ENCODE measurements at places on chromosomes 16 and 17.

DNA sequence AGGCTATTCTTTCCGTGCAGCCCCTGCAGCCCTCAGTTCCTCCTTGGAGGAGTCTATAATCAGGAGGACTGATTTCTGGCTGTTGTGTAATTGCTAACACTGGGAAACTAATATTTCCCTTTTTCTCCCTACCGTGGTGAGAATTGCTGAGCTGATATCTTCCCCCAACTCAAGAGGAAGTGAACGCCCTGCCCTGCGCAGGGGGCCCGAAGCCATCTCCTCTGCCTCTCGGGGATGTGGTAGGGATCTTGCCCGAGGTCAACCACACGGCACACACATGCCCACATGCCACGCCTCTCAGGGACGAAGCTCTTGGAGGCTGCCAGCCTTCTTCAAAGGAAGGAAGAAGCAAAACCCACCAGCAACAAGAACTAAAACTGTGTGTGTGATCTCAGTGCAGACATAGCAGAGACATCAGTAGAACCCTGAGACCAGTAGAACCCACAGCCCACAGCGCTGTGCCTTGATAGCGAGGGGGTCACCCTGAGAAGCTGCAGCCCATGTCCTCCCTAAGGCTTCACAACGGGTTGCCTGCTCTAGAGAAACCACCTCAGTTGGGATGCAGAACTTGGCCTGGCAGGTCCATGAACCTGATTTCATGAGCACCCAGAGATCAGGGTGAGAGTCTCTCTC lies 8.9 kb upstream of the ULK2 start:
- peak; percentile 73 for DNase-seq

GRCh38 chr16:67846063-67846319 lies 742 bp upstream of the NUTF2 start:
- DNase-seq: no peak

- peak; percentile 34 for DNase-seq
Measured at GRCh38 chr17:39530513-39530912, 69.2 kb downstream of the CDK12 start.

DNA sequence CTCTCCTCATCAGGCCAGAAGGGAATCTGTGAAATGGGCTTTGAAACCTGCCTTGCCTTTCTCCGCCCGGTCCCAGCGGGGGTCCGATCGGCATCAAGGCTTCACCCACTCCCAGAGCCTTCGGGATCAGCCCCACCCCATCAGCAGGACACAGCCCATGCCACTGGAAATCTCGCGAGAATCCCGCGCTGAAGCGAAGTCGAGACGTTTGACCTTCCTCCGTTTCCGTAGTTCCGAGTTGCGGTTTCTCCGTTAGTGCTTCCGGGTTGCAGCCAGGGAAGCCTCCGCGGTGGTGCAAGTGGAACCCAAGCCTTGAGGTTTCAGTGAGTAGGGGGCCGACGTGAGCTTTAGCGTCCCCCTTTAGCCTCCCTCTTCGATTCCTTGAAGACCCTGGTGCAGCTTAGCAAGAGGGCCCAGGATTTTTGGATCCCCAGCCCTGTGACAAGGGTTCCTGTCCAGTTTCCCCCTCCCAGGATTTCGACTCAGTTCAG lies at the start of gene COASY:
Gene COASY, plus strand, starts transcription at position 252 of the 491 bp plus-strand sequence. CDS start 475 bp downstream, outside the sequence.
- DNase-seq: peak; percentile 96

- DNase-seq: peak; percentile 71
Measured at GRCh38 chr16:68265078-68265920, 973 bp downstream of the SLC7A6 start.

- DNase-seq: no peak
Measured at GRCh38 chr17:81234940-81235821, 3.7 kb downstream of the TEPSIN start.

GRCh38 chr17:45289301-45290268 lies 27.2 kb downstream of the MAP3K14 start:
- no peak for DNase-seq

DNA sequence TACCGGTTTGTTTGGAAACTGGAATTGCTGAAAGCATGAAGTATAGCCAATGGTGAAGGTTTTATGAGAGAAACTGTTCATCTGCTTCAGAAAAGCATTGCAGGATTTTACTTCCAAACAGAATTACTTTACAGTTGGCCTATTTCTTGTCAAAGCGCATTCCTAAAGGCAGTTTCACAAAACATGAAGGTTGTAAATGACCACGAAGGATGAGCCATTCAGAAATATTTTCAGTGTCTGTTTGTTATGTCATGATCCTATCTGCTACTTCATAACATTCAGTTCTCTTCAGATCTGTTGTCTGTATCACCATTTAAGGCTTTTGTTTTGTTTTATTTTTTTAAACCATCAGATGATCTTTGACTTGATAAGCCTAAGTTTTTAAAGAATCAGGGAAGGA lies 45.7 kb downstream of the AATF start:
- no peak for DNase-seq

- peak; percentile 72 for DNase-seq
Measured at GRCh38 chr17:56908001-56908542, 5.8 kb downstream of the TRIM25 start.

- no peak for DNase-seq
Measured at GRCh38 chr16:52066962-52067361, 480.0 kb downstream of the TOX3 start.

GRCh38 chr16:30184891-30185682 lies 1.7 kb downstream of the CORO1A start:
- peak; percentile 33 for DNase-seq

DNA sequence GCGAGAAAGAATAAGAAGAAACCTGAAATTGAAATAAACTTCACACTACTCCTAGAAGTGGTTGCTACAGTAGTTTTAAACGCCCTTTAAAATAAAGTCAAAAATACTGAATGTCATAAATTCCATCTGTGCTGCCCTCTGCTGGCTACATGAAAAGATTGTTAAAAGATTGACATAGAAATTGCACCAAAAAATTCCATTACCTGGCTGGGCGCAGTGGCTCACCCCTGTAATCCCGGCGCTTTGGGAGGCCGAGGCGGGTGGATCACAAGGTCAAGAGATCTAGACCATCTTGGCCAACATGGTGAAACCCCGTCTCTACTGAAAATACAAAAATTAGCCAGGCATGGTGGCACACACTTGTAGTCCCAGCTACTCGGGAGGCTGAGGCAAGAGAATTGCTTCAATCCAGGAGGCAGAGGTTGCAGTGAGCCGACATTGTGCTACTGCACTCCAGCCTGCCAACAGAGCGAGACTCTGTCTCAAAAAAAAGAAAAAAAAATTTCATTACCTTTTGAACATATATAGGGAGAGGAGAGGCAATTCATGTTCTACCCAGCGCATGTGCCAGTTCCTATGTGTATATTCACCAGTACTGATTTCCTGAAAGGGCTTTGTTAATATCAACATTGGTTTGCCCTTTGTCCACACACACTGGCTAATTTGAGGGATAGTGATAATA lies 36.5 kb downstream of the CYTH1 start:
- DNase-seq: no peak

DNA sequence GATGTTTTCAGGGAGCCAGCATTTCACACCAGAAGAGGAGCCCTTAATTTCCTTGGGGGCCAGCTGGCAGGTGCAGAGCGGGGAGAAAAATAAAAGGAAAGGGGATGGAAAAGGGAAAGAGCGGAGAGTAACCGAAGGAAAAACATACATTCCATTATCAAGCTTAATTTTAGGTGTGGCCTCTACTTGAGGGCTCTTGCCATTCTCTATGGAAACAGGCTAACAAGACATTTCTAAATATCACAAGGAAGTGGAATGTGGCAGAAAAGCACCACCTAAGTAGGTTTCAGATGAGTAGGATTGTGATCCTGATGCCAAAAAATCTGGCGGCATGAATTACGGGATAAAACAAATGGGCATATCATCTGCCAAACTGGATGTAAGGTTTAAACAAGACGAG lies 970 bp upstream of the DYNC1LI2 start:
- DNase-seq: no peak

- no peak for DNase-seq
Measured at GRCh38 chr16:83102336-83102735, 475.6 kb downstream of the CDH13 start.

DNA sequence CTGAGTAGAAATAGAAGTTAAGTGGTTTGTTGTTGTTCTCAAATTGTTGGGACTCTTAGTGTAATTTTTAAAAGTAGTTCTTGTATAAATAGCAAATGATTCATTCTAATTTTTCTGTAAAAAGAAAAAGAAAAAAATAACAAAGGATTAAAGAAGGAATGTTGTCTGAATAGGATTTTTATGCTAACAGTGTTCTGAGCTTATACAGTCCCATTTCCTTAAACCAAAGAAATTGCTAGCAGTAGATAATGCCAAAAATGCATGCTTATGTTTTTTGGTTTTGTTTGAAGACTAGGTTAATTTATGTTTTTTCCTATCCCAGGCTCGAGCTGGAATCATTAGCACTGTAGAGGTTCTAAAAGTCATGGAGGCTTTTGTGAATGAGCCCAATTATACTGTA lies 44.7 kb upstream of the KPNB1 start:
- no peak for DNase-seq

GRCh38 chr17:59848778-59849177 lies 44.0 kb downstream of the TUBD1 start:
- peak; percentile 64 for DNase-seq

DNA sequence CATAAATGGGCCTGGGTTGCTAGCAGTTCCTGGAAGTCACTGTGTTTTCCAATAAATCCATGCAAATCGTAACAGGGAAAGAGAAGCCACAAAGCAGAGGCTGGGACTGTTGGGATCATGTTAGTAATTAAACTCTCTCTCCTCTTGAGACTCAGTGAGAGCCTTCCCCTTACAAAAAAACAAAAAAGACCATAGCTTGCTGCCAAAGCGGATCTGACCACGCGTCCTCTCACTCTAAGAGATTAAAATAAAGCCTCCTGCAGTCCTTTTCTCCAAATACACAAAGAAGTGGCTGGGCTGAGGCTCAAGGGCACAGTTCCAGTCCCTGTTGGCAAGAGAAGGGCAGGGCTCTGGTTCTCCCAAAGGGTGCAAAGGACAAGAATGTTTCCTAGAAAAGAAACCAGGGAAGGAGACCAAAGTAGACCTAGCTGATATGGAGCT lies 38.5 kb downstream of the PIGL start:
- peak; percentile 69 for DNase-seq

DNA sequence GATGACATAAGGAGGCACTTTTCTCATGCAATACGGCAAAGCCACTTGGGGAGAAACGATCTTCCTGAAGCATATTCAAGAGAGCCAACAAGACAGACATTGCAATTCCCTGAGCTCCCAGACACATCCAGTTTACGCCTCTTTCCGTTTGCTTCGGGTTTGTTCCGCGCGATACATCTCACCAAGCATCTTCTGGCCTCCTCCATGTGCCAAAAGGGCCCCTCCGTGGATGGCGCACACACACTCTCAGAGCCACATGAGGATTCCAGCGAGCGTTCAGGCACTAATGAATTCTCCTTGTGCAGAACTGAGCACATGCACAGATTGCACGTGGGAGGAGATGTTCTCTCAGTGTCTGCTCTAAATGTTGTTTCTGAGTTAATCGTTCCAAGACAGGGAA lies 146.7 kb upstream of the SHISA6 start:
- no peak for DNase-seq
